ENCODE measurements at places on chromosomes 2 and 18.

DNA sequence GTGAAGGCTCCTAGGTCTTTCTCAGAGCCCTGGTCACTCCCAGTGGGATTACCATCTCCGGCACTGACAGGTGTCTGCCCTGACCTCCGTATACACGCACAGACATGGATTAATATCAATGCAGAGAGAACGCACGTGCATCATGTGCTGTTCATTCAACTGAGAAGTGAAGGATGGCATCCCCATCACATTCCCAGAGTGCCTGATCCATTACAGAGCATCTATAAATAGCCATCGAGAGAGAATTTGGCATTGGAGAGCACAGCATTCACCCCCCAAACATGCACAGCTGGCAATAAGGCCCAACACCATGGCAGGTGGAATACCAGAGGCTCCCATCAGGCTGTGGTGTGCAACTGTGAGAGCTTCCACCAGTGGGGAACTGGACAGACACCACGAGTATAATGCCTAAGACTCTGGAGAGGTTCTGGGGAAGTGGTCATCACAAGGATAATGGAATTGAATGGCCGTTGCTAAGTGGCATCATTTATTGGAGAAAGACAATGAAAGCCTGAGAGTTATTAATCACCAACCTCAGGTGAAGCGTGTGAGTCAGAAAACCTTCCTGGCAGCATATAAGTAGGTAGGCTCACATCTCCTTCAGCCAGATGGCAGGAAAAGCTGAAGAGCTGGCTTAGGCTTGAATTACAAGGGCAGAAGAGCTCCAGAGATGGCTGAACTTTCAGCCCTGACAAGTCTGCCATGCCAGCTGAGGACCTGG, 244.5 kb upstream of the ID2 start:
- DNase-seq: no peak

DNA sequence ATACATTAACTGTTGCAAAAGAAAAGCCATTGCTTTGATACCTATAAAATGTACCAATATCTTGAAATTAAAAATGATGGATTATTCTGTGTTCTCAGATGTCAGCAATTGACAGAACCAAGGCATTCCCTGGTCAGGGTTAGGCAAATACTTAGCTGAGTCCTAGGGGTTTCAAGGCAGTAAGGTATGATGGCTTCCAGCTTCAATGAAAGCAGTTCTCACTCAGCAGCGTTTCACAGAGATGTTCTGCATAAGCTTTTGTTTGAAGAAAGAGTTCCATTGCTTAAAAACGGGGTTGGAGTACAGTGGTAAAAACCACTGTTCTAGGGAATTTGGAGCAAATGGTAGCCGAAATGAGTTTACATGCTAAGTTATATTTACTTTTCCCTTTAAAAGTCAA, 17.0 kb upstream of the KANSL1L start:
- DNase-seq: no peak

DNA sequence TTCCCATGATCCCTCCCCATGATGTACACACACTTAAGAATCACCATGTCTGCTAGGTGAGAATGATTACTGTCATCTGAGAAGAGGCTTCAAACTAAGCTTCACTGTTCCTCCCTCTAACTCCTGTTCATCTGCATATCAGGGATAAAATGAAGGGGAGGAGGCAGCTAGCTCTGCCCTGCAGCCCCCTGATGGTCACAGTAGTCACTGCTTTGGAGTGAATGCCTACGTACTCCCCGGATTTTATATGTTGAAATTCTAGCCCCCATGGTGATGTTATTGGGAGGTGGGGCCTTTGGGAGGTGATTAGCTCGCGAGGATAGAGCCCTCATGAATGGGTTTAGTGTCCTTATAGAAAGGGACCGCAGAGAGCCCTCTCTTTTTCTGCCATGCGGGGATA, 156.4 kb downstream of the NCKAP5 start:
- no peak for DNase-seq

DNA sequence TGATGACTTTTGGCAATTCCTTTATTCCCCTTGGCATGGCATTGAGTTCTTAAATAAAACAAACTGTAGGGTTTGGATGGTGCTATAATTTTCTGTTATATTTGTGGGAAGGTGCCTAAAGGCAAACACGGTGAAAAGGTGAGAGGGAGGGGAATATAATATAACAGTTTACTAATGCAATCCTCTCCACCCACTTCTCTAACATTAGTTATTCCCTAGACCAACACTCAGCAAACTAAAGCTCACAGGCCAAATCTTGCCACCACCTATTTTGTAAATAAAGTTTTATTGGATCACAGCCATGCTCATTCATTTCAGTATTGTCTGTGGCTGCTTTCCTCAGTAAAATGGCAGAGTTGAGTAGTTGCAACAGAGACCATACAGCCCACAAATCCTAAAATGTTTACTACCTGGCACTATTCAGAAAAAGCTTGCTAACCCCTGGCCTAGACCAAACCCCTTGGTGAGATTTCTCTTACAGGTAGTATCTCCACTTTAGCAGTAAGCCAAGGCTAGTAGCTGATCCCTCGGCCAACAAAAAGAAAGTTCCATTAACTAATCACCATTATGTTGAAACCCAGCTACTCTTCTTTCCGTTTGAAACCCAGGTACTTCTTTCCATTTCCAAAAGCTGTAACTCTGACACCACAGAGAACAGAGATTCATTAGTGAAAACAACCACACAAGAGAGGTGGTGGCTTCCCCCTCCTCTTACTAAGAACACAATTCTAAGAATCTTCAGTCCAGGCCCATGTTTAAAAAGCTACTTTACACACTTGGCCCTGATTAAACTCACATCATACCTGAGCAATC, 136.1 kb upstream of the CHAC2 start:
- no peak for DNase-seq

- no peak for DNase-seq
Observed at GRCh38 chr18:56461151-56461550, 177.2 kb downstream of the TXNL1 start.

GRCh38 chr2:61263830-61264229, 101.8 kb downstream of the C2orf74 start:
- no peak for DNase-seq

GRCh38 chr2:55144922-55145820, 86.9 kb downstream of the CLHC1 start:
- no peak for DNase-seq

DNA sequence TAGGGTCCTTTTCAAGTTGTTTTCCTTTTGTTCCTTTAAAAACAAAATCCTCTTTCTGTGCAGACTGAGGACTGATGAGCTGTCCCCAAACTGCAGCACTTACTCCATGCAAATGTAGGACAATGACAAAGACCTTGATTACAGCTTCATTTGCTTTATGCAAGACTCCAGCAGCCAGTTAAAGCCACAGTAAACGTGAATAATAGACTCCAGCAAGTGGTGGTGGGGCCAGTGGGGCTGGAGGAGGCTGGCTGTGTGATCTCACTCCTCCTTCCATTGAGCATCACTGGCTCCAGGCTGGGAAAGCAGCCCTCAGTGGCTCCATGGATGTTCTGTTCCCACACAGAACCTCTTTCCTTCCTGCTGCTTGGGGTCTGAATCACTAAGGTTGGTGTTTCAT, 306.0 kb upstream of the CELF4 start:
- no peak for DNase-seq

DNA sequence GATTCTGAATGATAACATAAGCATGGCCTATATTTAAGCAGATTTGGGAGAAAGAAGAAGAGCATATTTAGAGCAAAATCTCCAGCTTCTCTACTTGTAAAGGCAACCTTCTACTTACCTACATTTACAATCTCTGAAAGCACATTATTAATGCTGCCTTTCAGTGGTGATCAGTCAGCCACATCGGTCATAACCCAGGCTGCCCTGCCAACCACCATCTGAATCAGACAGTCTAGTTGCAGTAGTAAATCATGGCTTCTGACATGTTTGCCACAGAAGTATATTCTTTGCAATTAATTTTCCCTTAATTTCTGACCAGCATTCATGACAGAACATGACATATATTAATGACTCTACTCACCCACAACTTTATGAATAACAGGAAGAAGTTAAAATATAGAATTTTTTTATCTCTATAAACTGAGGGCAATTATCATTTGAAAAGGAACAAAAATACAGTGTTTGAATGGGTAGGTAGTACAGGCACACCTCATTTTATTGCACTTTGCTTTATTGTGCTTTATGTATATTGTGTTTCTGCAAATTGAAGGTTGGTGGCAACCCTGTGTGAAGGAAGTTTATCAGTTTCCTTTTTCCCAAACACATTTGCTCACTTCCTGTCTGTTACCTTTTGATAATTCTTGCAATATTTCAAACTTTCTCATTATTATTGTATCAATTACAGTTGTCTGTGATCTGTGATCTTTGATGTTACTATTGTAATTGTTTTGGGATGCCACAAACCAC, 531.6 kb upstream of the CHAC2 start:
- DNase-seq: no peak

GRCh38 chr2:69100220-69100723, 87.3 kb downstream of the ANTXR1 start:
- DNase-seq: no peak

DNA sequence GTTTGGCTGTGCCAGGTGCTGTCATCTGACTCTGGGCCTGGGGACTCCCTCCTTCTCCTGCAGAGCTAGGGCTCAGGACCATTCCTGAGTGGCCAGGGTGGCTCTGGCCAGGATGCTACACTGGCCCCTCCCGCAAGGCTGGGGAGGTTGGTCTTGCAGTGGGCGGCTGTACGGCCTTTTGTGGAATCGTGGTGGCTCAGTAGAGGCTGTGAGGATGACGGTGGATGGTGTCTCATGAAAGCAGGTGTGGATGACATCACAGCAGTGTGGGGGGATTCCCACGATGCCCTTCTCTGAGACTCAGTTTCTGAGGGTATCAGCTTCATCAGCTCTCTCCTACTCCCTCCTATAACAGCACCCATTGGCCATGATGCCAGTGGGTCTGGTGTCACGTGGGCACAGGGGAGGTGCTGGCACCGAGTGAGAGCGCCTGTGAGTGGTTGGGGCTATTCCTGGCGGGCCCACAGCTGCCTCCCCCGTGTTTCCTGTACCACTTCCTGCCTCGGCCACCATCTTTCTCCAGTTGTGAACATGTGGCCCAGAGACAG, 144.2 kb upstream of the HDAC4 start:
- no peak for DNase-seq

GRCh38 chr2:60540074-60540473, 13.4 kb downstream of the BCL11A start:
- DNase-seq: no peak

DNA sequence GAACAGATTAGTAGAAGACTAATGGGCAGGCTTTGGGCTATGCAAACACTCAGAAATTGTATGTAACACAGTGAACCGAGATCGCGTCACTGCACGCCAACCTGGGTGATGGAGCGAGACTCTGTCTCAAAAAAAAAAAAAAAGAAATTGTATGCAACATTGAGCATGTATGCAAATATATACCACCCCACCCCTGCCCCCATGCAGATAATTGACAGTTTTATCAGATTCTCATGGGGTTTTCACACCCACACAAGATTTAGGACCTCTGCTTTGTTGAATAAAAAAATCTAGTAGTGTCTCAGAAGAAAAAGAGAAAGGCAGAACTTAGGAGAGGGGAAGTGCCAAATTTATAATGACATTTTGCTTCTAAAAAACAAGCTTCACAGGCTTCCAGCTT, 131.6 kb upstream of the FN1 start:
- no peak for DNase-seq

GRCh38 chr2:160266037-160266551, 66.0 kb upstream of the ITGB6 start:
- no peak for DNase-seq

DNA sequence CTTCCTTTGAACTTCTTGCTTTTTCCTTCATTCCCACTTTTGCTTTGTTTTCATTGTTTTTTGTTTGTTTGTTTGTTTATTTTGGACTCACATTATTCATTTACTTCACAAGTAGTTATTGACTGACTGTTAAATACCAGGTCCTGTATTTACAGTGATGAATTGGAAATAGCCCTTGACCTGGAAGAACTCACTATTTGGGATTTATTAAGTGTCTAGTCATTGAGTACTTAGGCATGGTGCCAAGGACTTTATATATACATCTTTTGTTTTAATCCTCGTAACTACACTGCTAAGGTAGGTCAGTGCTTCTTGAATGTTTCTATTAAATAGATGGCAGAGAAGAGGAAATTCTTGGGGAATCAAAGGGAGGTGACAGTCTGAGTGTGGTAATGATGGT, 11.1 kb downstream of the SPOPL start:
- no peak for DNase-seq

DNA sequence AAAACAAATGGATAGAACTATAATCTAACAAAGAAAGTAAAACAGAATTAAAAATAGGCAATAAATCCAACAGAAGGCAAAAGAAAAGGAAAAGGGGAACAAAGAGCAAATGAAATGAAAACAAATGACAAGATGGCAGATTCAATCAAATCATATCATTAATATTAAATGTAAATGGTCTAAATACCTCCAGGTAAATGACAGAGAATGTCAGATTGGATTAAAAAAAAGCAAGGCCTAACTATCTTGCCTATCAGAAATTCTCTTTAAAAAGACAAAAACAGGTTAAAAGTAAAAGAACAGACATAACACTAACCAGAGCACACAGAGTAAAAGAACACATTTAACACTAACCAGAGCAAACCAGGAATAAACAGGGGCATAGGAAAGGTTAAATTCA, 63.1 kb upstream of the TMEM247 start:
- DNase-seq: no peak

GRCh38 chr2:51158251-51158650, 126.3 kb upstream of the NRXN1 start:
- no peak for DNase-seq

DNA sequence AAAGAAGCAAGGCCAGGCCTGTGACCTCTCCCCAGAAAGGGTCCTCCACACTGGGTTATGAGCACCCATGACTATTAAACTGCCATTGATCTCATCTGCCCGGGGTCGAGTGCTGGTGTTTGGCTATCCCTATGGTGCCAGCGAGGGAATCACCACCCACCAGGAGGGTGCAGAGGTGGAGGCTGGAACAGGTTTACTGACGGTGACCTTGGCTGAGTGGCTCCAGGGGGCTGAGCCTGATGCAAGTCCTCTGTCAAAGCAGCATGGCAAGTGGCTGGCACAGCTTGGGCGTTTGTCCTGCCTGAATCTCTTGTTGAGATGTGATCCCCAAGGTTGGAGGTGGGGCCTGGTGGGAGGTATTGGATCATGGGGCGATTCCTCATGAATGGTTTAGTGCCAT, 196.4 kb upstream of the HDAC4 start:
- no peak for DNase-seq

- no peak for DNase-seq
Observed at GRCh38 chr2:42567364-42567763, 1.1 kb upstream of the MTA3 start.

DNA sequence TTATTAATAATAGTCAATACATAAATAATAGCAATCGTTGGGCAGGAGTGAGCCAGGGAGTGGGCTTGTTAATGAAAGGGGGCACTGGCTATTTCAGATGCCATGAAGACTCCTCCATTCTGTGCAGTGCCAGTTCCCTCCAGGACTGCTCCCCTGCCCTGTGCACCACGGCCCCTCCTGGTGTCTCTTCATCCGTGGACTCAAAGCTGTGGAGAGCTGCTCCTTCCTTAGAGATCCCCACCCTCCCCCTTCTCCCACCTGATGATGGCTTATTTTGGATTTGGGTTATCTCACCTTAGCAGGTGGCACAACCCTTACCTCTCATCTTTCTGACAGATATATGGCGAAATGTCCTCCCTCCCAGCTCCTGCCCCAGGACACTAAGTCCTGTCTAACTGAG, 3.1 kb upstream of the CELF4 start:
- DNase-seq: no peak

Measured in nucleus accumbens (tissue), 56 donors.